ENCODE measurements at places on chromosomes 3 and 15.
A peak's percentile ranks its signal among the peaks of the same experiment; 100 is the strongest.

- no peak for DNase-seq
Measured at GRCh38 chr3:150635076-150635475, 32.0 kb downstream of the SELENOT start.

DNA sequence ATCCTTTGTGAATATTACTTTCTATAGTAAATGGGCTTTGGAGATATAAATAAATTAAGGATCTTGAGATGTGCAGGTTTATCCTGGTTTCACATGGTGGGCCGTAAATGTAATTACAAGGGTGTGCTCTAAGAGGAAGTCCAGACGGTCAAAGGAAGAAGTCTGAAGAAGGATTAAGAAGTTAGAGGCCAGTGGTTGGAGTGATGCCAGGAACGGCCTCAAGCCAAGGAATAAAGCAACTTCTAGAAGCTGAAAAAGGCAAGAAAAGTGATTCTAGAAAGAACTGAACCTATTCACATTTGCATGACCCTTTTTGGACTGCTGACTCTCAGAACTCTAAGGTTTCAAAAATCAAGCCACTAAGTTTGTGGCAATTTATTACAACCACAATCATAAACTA lies 981.3 kb upstream of the ALCAM start:
- no peak for DNase-seq

GRCh38 chr3:65196663-65197062 lies 508.9 kb upstream of the ADAMTS9 start:
- DNase-seq = no peak

DNA sequence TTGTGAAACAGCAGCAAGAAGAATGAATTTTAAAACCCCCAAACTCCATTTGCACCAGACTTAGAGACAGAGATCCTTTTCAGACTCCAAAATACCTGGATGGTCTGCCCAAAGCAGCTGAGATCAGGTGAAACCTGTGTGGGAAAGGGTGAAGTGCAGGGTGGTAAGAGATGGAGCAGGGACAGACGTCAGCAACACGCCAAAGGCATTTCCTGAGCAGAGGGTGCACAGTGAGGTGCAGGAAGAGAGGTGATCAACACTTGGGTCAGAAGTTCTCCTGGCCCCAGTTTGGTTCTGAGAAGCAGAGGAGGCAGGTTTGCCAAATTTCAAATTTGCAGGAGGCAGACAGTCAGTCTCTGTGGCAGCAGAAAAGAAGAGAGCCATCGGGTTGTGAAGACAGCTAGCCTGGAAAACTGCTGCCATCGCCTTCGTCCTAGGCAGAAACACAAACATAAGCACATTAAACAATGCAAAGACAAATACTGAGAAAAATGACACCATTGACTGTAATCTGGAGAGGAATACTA lies 9.8 kb downstream of the CCR4 start:
- DNase-seq = no peak

- DNase-seq = no peak
Measured at GRCh38 chr3:177498037-177498857, 301.0 kb upstream of the TBL1XR1 start.

GRCh38 chr3:4581498-4581897 lies 88.3 kb downstream of the ITPR1 start:
- no peak for DNase-seq

DNA sequence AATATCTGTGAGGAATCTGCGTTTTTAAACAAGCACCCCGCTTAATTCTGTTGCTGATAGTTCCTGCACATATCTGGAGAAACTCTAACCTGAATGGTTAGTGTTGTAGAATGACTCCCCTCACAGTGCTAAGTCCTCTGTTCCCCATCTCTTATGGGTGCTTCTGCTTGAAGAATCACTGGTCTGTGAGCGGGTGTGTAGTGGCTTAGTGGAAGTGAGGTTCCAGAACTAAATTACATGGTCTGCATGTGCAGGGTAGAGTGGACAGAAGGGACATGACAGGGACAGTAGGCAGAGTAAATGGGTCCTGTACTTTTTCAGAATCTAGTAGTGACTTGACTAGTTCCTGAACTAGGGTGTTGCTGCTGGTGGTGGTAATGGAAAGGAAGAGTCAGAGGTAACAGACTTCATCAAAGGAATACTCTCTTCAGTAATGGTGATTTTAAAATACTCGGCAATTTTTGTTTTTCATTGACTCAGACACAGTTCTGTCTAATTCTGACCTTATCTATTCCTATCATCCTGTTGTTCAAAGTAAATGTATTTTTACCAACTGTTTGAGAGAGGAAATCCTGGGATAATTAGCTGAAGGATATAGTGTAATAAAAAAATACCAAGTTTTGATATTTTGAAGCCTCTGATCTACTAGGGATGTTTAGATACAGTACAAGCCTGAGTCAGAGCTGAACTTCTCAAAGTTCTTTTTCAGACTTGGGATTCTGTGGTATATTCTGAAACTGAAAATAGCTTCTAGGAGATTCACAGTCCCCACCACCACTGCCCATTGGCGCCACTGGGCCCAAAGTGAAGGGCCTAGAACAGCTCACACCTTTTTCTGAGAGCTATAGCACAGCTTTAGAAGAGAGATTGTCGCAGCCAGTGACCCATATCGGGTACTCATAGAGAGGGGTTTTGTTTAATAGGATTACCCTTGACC lies 55.5 kb downstream of the FNDC3B start:
- peak; percentile 29 for DNase-seq

- DNase-seq = peak; percentile 32
Measured at GRCh38 chr15:64842986-64843561, 1.4 kb downstream of the PLEKHO2 start.

DNA sequence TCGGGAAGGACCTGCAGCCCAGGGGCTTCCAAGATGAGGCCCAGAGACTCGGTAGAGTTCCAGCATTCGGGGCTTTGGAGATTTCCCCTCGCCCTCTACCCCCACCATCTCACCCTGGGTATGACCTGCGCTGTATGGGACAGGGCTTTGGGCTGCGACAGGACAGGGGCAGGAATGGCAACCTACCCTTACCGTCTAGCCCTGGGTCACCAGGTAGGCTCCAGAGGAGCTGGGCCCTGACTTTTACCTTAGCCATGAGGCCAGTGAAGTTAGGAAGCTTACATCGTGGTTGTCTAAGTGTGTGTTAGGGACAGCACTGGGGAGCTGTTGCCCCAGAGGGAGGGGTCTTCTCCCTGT lies 683 bp downstream of the PPM1M start:
- DNase-seq = peak; percentile 44

- no peak for DNase-seq
Measured at GRCh38 chr15:41669701-41670100, 9.5 kb downstream of the MGA start.

DNA sequence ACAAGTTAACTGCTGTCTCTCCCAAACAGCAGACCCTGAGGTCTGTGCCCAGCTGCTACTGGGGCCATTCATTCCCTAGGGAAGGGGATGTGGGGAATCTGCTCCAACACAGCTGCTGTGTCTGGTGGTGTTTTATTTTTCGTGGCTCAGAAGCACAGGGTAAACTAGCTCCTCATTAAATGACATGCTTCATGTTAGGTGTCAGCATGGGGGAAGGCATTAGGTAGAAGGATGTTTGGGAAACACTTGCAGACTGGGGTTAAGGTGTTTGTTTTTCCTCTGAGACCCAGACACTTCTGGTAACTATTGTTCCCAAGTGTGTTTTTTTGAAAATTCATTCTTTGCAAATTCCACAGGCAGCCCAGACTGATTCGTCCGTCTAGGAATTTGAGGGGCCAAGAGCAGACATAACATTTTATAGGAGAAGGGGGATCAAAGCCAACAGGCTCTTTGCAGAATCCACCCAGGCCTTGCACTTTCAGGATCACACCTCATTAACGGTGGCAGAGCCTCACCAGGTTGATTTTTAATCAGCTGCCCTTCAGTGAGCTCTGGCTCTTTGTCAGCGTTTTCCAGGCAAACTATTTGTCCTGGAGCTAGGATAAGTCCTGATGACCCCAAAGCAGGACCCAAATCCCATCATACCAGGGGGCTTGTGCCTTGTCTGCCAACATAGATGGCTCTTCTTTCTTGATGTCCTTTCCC lies 65.4 kb upstream of the ITGA11 start:
- no peak for DNase-seq

GRCh38 chr3:193548406-193548805 lies 6.3 kb downstream of the ATP13A4 start:
- no peak for DNase-seq

DNA sequence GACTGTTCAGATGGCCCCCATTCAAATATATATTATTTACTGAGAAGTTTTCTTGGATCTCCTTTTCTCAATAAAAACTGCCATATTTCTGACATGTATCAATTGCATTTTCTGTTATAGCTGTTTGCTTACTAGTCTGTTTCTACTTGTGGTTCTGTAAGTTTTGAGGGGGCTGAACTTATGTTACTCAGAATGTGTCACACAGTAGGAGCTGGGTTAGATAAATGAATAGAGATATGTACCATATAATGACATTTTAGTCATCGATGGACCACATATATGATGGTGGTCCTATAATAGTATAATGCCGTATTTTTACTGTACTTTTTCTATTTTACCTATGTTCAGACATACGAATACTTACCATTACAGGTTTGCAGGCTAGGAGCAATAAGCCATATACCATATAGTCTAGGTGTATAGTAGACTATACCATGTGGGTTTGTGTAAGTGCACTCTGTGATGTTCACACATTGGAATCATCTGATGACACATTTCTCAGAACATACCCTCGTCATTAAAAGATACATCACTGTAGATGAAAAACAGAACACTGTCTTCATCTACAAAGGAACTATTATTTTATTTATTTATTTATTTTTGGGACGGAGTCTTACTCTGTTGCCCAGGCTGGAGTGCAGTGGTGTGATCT lies 22.3 kb downstream of the PPP4R2 start:
- no peak for DNase-seq

- peak; percentile 6 for DNase-seq
Measured at GRCh38 chr3:151265866-151266265, 12.5 kb downstream of the P2RY14 start.

- DNase-seq = no peak
Measured at GRCh38 chr15:79606831-79607355, 174.8 kb downstream of the MINAR1 start.

DNA sequence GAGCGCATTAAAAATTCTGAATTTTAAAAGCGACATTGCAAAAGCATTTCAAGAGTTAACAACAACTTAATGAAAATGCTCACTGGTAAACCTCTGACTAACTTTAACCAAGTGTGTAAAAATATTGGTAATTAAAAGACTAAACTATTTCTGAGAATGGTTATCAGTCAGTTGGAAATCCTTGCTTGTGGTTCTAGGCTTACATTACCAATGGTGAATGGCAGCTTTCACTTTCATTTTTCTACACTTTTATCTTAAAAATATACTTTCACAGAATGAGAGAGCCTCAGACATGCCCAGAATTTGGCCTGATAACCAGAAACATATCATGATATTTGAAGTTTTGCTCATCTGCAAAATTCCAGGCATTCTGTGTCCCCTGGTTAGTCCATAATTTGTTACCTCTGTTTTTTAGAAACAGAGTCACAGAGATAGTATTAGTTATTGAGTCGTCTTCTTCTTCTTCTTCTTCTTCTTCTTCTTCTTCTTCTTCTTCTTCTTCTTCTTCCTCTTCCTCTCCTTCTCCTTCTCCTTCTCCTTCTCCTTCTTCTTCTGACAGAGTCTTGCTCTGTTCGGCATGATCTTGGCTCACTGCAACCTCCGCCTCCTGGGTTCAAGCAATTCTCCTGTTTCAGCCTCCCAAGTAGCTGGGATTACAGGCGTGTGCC lies 5.5 kb upstream of the RNF111 start:
- DNase-seq = peak; percentile 40

GRCh38 chr3:188006726-188007393 lies 147.1 kb upstream of the LPP start:
- no peak for DNase-seq

GRCh38 chr3:23959135-23959900 lies 14.2 kb downstream of the NR1D2 start:
- DNase-seq = no peak

- no peak for DNase-seq
Measured at GRCh38 chr15:68994149-68994548, 20.3 kb upstream of the NOX5 start.

DNA sequence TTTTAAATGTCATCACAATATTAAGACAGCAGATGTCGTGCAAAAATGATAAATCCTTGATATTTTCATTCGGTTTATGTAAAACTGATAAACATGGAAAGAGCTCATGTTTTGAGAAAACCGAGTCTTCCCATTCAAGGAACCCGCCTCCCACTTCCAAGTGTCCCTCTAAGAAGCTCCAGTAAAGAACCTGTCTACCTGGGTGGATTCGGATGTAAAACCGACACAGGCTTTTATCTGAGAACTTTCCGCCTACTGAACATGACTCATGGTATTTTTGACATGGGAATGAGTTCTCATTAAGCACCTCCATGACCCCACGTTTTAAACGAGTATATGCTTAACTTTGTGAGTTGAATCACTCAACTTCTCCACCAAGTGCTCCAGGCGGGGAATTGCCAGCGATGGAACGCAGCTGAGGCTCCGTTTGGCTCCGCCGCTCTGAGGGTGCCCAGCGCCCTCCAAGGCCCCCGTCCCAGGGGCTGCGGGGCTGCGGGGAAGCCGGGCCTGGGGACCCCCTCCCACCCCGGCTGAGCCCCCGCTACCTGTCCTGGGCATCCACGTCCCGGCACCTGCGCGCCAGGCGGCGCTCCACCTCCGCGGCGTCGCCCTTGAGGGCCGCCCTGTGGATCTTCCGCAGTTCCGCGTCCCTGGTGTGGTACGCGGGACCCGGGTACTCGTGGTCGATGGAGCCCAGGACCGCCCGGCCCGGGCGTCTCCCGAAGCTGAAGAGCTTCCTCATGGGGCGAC lies 119.9 kb downstream of the LMLN start:
- peak; percentile 16 for DNase-seq

DNA sequence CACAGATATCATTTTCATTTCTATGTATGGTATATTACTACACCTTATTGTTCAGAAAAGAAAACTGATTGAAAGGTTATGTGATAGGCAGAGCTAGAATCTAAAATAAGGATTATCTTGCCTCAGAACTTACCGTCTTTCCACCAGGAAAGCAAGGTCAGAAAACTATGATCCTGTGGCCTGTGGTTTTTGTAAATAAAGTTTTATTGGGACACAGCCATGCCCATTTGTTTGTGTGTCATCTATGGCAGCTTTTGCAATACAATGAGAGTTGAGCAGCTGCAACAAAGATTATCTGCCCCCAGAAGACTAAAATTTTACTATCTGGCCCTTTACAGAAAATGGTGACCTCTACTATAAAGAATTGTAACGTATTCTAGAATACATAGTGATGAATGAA lies 314.7 kb upstream of the SLCO3A1 start:
- DNase-seq = no peak

Data from GM13977 (cell line).